ENCODE measurements at places on chromosomes 2 and 18. TPM values are rescaled to one million over a fixed set of nuclear protein-coding genes. Genes with fewer than 3 reads are reported as not detected.

DNA sequence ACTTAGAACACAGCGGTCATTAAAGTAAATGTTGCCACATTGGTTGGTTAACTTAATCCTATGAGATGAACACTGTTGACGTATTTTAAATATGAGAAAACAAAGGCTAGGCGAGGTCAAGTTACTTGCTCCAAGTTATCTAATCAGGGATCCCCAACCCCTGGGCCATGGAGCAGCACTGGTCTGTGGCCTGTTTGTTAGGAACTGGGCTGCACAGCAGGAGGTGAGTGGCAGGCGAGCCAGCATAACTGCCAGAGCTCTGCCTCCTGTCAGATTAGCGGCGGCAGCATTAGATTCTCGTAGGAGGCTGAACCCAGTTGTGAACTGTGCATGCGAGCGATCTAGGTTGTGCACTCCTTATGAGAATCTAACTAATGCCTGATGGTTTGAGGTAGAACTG lies 878.9 kb downstream of the CPS1 start:
- no peaks in the 10 kb centered on the region for H3K36me3 ChIP-seq
- H3K27me3 ChIP-seq = no peaks in the 10 kb centered on the region
- H3K4me3 ChIP-seq = no peak overlapping the region
- no peak for DNase-seq
- no peak overlapping the region for H3K27ac ChIP-seq
- H3K4me1 ChIP-seq = no peaks in the 10 kb centered on the region

GRCh38 chr2:111990856-111991255 lies 64.2 kb upstream of the TMEM87B start:
- no peaks in the 10 kb centered on the region for H3K4me1 ChIP-seq
- H3K36me3 ChIP-seq = no peaks in the 10 kb centered on the region
- no peak overlapping the region for H3K4me3 ChIP-seq
- DNase-seq = no peak

GRCh38 chr2:126950504-126950903 lies 51.8 kb downstream of the TEX51 start:
- no peaks in the 10 kb centered on the region for H3K4me1 ChIP-seq
- no peak overlapping the region for H3K27ac ChIP-seq
- H3K4me3 ChIP-seq = no peak overlapping the region
- no peaks in the 10 kb centered on the region for H3K36me3 ChIP-seq
- H3K27me3 ChIP-seq = peaks cover 17% of the 10 kb centered on the region

Gene UGT1A6
- total RNA-seq = not detected

GRCh38 chr18:5414546-5414945 lies 119.0 kb upstream of the ZBTB14 start:
- H3K36me3 ChIP-seq = no peaks in the 10 kb centered on the region
- H3K4me3 ChIP-seq = no peak overlapping the region
- H3K4me1 ChIP-seq = peaks cover 3% of the 10 kb centered on the region
- no peak overlapping the region for H3K27ac ChIP-seq
- DNase-seq = no peak

GRCh38 chr2:190649798-190650390 lies 1.0 kb downstream of the NAB1 start:
- H3K4me3 ChIP-seq = peak overlapping the region; percentile 84
- H3K36me3 ChIP-seq = peaks cover 9% of the 10 kb centered on the region
- H3K27me3 ChIP-seq = no peaks in the 10 kb centered on the region
- H3K27ac ChIP-seq = peak overlapping the region; percentile 97
- DNase-seq = no peak

All from activated CD4-positive, alpha-beta memory T cell treated with anti-CD3 and anti-CD28 coated beads for 36 hours (primary cell).